CD4-positive, alpha-beta T cell treated with Interferon alpha-2 for 1 hour (primary cell): ENCODE measurements at places on chromosomes 6 and 20.
A peak's percentile ranks its signal among the peaks of the same experiment; 100 is the strongest.

DNA sequence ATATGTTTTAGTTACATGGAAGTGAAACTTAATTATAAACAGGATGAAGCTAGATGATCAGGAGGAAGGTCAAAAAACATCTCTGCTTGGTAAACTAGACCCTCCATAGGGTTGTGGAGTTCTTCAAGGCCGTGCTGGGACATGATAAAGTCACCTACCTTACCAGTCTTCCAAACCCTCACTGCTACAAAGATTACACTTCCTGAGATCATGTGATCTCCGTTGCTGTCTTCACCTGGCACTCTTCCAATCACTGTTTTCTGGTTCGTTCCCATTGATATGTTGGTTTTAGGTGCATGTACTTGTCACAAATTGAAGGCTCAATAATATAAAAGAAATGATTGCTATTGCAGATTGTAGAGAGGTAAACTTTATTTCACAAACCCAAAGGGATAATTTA lies 161.5 kb upstream of the MAN1A1 start:
- DNase-seq: no peak

DNA sequence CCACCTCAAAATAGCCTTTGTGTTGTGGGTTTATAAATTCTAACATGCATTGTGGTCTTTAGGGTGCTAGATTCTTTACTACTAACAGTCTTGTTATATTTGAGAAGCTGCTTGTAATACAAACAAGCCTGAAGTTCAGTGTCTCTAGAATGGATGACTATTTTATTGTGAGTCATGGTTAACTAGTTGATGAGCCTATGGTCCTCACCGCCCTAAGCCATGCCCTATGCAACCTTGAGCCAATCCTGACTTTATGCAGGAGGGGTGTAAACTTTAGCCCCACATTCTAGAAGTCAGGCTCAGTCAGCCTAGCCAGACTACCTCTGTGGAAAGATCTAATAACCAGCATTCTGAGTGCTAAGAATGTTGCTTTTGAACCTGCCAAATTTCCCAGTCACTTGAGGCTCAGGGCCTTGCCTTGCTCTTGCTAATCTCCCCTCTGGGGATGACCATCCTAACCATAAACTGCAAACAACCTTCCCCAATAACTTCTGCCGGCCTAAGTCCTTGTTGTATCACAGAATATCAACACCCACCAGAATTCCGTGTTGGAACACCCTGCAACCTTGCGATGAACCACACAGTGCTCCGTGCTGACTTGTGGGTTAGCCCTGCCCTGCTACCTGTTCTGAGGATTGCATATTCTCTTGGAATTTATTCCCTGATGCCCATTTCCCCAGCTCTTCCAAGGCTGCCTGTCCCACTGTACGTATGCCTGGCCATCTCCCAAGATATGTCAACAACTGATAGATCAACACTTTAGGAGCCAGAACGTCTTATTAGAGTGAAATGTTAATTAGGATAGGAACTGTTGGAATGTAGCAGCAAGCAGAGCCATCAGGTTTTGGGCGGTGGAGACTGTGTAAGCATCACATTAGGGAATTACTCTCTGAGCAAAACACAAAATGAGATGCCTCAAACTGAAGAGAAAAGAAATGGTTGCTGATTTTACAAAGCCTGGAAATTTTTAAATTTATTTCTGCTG lies 71.7 kb upstream of the CEP85L start:
- no peak for DNase-seq

DNA sequence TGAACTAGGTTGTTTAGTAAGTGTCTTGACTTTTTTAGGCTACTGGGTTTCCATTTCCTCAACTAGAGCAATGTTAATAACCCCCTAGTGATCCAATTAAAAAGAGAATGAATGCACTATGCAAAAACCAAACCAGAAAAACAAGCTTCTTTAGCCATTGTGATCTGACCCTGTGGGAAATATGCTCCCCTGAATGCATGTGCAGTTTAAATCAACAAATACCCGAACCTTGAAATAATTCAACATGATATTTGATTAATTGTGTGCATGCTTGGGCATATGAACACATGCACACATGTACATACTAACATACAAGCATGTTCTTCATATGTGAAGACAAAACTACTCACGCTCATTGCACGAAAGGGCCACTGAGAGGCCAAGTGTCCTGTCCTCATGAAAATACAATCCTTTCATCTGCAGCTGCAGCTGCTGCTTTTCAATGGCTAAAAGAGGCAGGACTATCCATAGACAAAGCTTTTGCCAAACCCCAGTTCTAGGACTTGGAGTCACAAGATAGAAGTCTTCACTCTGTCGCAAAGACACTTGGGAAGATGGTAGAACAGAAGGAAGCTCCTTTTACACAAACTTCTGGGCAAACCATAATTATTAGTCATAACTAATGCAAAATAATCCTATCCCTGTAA lies 207.1 kb upstream of the POU3F2 start:
- no peak for DNase-seq

- no peak for DNase-seq
These were observed 1.3 kb upstream of the E2F1 start for GRCh38 chr20:33687370-33687915.

DNA sequence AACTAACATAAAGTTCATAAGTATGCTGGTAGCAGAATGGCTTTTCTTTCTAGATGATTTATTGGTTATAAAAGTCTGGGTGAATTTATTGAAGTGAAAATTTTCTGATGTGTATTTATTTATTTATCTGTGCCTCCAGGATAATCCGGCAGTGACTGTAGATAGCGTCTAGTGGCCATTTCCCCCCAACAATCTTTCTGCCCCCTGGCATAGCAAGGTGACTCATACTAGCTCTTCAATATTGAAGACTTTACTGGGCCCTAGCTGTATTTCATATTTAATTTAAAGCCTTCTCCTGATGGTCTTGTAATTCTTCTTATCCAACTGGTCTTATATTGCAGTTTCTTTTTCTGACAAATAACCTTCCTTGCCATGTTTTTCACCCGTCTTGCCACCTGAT lies 154.1 kb upstream of the SGK1 start:
- no peak for DNase-seq

GRCh38 chr20:13995086-13995665 lies at the start of gene MACROD2:
MACROD2 (plus strand) TSS chr20:13995516.
- DNase-seq: peak; percentile 47
